HFFc6 (cell line): ENCODE measurements at places on chromosomes 1 and 21. TPM values are rescaled to one million over a fixed set of nuclear protein-coding genes. Genes with fewer than 3 reads are reported as not detected.

LORICRIN gene
- not detected in 3 replicates for total RNA-seq

DNA sequence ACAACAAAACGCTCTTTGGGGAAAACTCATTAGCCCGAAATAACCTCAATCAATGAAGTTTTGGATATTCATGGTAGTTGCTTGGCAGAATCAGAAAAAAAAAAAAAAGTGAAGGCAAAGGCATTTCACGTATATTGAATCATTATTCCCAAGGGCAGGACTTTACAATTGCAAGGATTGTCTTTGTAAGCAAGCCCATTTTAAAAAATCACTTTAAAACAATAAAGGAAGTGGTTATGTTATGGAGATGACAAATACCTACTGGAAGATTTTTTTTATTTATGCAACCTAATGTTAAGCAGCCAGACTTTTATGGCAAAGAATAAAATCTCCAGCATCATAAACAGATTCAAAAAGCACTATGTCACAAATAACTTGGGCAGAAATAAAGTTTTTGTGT, 9.3 kb downstream of the GJB4 start:
- no peaks in the 10 kb centered on the region; the same call in 1 of the 2 replicates for H3K27me3 ChIP-seq
- no peak for DNase-seq
- no peak overlapping the region for H3K27ac ChIP-seq
- no peaks in the 10 kb centered on the region for H3K36me3 ChIP-seq
- peaks cover 2% of the 10 kb centered on the region for H3K4me1 ChIP-seq

SLC30A10 gene
- total RNA-seq: not detected in 3 replicates

GRCh38 chr1:214761030-214761429, 158.0 kb downstream of the CENPF start:
- H3K27me3 ChIP-seq: no peaks in the 10 kb centered on the region; the same call in 1 of the 2 replicates
- H3K4me3 ChIP-seq: no peak overlapping the region
- no peak overlapping the region for H3K27ac ChIP-seq
- peaks cover 4% of the 10 kb centered on the region; the same call in 1 of the 2 replicates for H3K4me1 ChIP-seq

DNA sequence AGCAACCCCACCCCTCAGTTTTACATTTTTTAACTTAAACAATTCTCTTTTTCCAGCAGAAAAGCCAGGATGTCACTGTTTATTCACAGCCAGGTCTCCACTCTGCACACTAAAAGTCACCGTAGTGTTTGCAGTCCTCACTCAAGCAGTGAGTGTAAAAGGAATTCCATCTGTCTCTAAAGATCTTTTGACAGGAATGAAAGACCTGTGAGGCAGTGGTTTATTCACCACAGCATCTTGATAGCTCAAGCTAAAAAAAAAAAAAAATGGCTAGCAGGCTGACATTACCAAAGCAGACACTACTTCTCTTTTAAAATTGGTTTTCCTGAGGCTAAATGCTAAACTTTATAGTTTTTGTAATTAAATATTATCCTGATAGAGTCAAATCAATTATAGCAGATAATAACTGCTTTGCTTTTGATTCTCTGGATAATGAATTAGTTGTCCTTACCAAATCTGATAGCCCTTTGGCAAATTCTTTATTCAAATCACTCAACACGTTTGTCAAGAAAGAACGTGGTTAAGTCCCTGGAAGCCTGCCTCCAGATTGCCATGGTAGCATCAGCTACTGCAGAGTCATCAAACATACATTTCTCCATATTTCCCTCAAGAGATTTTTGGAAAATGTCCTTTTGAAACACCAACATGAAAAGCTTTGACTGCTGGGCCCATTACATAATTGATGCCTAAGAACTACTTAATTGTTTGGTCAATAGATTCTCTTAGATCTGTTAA, 22.2 kb upstream of the SLC5A9 start:
- no peaks in the 10 kb centered on the region for H3K36me3 ChIP-seq
- H3K27me3 ChIP-seq: peaks cover 10% of the 10 kb centered on the region; the same call in 1 of the 2 replicates
- peaks cover 7% of the 10 kb centered on the region; the same call in 1 of the 2 replicates for H3K4me1 ChIP-seq
- DNase-seq: no peak
- no peak overlapping the region for H3K4me3 ChIP-seq

- H3K27ac ChIP-seq: no peak overlapping the region
- peak; percentile 9 for DNase-seq
- no peaks in the 10 kb centered on the region for H3K36me3 ChIP-seq
- no peak overlapping the region for H3K4me3 ChIP-seq
- no peaks in the 10 kb centered on the region for H3K4me1 ChIP-seq
Measured at GRCh38 chr1:173914366-173914871, 2.7 kb downstream of the SERPINC1 start.

- peaks cover 29% of the 10 kb centered on the region for H3K36me3 ChIP-seq
- no peak for DNase-seq
- H3K27me3 ChIP-seq: no peaks in the 10 kb centered on the region
Measured at GRCh38 chr1:207844371-207844770, 66.6 kb downstream of the CD34 start.

- peak overlapping the region; percentile 100 for H3K27ac ChIP-seq
- H3K27me3 ChIP-seq: no peaks in the 10 kb centered on the region; the same call in 1 of the 2 replicates
- H3K4me1 ChIP-seq: peaks cover 43% of the 10 kb centered on the region
- H3K4me3 ChIP-seq: peak overlapping the region; percentile 88
- peak; percentile 94 for DNase-seq
Measured at GRCh38 chr1:10210841-10211804, 753 bp downstream of the KIF1B start.

- H3K27ac ChIP-seq: no peak overlapping the region
- H3K4me1 ChIP-seq: peaks cover 25% of the 10 kb centered on the region
- no peak overlapping the region for H3K4me3 ChIP-seq
- H3K27me3 ChIP-seq: no peaks in the 10 kb centered on the region
- H3K36me3 ChIP-seq: peaks cover 46% of the 10 kb centered on the region
Measured at GRCh38 chr21:40719615-40720014, 127.3 kb downstream of the DSCAM start.
